ENCODE measurements at places on chromosomes 7 and 10. TPM values are rescaled to one million over a fixed set of nuclear protein-coding genes. Genes with fewer than 3 reads are reported as not detected.

The ASZ1 gene
- total RNA-seq, result not detected

GRCh38 chr10:6082496-6083395 is 6.1 kb upstream of the RBM17 start:
- DNase-seq, result no peak

DNA sequence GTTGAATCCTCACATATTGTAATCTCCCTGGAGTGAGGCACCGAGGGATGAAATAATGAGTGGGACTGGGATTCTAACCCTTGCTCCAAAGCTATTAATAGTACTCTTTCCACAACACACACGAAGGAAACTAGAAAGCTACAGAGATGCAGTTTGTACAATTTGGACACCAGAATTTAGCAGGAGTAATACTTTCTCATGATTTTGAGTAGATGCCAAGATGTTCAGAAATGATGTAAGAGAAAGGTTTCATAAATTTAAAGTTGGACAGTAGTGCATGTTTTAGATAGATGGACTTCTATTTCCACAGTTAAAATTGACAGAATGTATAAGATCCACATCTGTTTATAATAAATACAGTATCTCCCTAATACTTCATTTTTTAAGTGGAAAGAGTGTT is 46.5 kb downstream of the PRR15 start:
- DNase-seq, result no peak

GRCh38 chr7:99623702-99624447 is 7.1 kb downstream of the ZSCAN25 start:
- DNase-seq, result no peak
